Posterior vena cava (tissue), 2 donors: ENCODE measurements at places on chromosomes 6 and 20.

DNA sequence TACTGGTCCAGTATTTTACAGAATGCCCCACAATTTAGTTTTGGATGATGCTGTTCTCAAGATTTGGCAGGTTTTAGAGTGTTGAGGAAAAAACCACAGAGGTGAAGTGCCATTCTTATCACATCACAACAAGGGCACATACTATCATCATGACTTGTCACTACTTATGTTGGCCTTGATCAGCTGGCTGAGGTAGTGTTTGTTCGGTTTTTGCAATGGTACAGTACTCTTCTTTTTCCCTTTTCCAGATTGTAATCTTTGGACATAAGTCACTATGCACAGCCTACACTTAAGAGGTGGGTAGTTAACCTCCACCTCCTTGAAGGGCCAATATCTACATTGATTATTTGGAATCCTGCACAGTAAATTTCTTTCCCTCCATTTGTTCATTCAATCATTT, 8.8 kb downstream of the TENT5A start:
- no peak for DNase-seq

DNA sequence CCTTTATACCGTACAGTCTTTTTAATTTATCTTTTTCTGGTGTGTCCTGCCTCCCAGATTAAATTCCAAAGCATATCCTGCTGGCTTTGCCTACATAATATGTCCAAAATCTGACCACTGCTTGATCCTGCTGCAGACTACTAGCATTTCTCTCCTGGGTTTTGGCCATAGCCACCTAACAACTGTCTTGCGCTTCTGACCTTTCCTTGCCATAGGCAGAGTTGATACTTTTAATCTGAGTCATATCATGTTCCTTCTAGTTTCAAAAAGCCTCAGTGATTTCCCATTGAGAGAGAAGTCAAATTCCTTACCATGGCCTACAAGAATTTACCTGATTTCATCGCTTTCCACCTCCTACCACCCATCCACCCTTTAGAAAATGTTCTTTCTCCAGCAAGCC, 104.8 kb downstream of the BCKDHB start:
- DNase-seq, result no peak

- no peak for DNase-seq
Observed at GRCh38 chr20:54108326-54108642, 37.9 kb upstream of the BCAS1 start.

DNA sequence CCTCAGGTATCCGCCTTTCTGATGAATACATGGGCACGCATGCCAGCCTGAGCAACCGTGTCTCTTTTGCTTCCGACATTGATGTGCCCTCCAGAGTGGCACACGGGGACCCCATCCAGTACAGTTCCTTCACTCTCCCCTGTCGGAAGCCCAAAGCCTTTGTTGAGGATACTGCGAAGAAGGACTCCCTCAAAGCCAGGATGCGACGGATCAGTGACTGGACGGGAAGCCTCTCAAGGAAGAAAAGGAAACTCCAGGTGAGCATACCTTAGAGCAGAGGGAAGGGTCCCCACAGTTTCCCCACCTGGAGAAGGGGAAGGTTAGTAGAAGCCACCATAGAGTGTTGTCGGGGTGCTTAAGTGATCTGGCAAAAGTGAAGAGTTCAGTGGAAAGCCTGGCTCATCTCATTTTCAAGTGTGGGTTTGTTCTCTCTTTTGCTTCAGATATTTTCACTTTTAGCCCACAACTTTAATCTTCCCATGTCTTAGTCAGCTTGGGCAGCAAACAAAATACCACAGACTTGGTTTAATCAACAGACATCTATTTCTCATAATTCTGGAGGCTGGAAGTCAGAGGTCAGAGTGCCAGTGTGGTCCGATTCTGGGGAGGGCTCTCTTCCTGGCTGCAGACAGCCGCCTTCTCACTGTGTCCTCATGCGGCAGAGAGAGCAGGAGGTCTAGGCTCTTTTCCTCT, 133.5 kb upstream of the CLDN20 start:
- no peak for DNase-seq

DNA sequence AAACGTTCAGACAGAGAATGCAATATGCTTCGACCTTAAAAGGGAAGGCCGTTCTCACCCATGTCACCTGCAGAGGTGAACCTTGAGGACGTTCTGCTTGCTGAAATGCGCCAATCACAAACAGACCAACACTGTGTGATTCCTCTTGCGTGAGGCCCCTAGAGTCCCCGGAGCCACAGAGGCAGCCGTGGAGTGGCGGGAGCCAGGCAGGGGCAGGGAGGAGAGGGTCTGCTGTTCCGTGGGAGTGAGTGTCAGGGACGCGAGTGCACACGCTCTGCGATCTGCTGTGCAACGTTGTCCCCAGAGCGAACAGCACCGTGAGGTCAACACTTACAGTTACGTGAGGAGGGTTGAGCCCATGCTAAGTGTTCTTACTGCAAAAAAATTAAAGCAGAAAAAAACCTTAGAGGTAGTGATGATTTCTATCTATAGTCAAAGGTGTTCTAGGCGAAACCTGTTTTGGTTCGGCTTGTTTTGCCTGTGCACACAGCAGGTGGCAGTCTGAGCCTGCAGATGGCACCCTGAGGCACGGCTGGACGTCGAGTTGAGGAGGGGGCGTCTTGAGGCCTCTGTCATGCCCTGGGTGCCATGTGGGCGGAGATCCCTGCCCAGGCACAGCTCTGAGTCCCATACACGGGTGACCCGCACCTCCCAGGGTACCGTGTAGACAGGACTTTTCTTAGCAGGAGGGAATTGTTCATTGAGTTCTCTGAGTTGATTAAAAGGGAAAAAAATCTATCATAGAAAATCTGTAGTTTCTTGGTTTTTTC, 71.7 kb upstream of the FRMD1 start:
- DNase-seq, result no peak

- DNase-seq, result no peak
Observed at GRCh38 chr6:124546601-124547000, 415.6 kb upstream of the RNF217 start.

- no peak for DNase-seq
Observed at GRCh38 chr6:20708367-20709124, 174.3 kb downstream of the CDKAL1 start.

DNA sequence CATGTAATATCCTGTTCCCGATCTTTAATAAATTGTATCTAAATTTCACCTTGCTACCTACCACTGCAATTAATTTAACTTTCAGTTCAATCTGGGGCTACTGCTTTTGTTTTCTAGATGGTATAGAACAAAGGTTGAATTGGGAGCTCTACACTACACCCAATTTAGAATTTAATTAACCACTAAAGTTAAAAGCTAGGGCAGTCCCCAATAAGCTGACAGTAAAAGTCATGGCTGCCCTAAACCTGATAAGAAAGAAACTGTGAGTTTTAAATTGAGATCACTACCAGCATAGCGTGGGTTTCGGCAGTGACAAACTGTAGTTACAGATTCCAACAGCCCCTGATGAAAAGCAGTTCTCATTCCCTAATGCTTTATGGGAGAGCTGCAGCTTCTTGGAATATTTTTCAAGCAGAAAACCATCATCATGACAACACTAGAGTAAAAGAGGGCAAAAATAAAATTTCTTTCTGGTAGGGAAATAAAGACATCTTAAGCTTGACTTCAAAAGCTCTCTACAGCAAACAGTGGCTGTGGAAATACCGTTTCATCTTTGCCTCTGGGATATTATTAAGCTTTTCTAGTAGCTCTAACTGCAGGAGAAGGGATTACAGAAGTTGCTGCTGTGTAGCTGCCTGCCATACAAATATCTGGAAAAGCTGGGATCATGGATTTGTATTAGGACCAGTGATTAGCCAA, 1372.1 kb downstream of the EPHA7 start:
- DNase-seq, result no peak
